HTR-8/SVneo (cell line): ENCODE measurements at places on chromosomes 5 and 9.

DNA sequence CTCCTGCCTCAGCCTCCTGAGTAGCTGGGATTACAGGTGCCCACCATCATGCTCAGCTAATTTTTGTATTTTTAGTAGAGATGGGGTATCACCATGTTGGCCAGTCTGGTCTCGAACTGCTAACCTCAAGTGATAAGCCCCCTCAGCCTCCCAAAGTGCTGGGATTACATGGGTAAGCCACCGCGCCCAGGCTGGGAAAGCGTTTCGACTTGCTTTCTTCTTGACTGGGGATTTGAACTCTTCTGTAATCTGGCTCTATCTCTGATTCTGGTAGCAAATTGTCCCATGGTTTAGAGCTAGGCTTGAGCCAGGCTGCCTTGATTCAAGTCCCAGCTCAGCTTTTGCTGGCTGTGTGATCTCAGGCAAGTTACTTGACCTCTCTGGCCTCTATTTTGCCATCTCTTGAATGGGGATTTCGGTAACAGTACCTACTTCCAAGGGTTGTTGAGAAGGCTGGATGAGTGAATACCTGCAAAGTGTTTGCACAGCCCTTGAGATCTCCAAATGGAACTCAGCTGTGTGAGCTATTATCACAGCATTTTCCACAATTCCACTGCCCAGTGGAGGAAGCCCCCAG, 20.5 kb upstream of the MVB12B start:
- no peak for DNase-seq

DNA sequence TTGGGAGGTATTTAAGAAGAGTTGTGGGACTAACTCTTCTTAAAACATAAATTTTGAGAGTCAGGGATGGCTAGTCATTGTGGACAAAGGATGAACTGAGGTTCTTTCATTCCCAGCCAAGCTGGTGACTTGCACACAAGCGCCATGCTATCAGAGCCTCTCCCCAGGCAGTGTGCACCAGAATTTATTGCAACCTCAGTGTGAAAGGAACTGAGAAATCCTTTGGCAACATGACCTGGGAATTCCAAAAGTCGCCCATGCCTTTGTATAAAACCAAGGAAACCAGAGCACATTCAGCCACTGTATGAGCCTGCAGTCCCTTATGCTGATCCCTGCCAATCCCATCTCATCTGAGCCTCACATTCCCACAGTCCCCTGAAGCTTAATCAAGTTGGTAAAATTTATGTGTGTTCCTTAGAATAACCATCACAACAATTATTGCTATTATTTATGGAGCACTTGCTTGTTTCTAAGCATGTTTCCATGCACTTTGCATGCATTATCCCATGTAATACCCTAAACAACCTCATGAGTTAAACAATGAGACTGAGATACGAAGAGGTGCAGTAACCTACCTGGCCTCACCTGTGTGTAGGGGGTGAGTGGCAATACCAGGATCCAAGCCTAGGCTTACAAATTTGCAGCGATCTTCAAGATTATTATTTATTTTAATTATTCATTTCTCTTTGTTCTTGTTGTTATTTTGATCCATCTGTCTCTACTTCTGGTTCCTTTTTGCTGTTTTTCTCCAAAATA, 116.4 kb downstream of the NTRK2 start:
- DNase-seq: no peak

GRCh38 chr5:160463740-160464465, 42.2 kb downstream of the PTTG1 start:
- peak; percentile 63 for DNase-seq

DNA sequence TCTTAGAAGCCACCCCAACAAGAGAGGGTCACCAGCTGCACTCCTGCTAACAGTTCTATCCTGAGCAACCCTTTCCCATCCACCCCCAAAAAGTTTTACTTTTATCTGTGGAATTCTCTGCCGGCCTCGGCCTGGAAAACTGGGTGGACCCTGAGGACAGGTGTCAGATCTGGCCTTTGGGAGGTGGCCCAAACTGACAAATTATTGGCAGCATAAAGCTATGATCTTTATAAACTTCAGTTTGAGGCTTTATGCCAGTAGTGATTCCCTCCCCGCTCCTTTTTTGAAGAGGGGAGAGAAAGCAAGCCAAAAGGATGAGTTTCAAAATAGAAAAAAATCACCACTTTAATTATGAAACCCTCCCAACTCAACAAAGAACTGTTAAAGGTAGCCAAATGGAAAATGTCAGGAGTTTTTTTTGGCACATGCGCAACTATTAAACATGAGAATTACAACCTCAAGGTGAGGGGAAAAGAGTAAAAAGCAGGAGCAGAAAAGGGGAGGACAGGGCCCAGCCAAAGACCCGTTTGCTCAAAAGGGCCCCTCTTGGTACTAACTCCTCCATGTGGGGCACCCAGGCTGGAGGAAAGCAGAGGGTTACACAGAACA, 49.4 kb downstream of the FBXW11 start:
- no peak for DNase-seq

DNA sequence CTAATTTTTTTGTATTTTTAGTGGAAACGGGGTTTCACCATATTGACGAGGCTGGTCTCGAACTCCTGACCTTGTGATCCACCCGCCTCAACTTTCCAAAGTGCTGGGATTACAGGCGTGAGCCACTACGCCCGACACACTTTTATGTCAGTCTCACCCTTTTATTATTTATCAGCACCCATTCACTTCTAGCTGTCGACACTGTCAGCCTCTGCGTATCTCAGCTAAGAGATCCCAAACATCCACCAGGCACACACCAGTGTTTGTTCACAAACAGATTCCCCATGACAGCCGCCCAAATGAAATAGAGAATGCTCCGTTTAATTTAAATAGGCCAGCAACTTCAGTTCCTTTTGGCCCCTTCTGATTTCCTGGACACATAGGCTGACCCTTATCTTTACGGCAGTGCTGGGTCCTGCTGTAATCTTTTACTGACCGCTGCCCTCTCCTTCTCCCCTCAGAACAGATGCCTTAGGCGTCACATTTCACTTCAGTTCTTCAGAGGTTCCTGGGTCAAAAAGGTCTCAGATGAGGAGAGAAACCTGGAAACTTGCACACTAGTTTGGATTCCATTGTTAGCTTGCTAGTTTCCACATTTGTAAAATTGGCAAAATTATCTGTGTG, 43.1 kb upstream of the CKMT2 start:
- no peak for DNase-seq

DNA sequence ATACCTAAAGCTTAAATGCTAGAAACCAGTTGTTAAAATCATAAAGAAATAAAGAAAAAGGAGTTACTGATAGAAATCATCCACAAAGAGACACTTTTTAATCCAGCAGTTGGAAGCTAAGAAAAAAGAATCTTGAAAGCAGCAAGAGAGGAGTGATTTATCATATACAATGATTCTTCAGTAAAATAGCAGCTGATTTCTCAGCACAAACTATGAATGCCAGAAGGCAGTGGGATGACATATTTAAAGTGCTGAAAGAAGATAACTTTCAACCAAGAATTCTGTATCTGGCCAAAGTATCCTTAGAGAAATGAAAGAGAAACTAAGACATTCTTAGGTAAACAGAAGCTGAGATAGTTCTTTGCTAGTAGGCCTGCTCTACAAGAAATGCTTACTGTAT, 366.0 kb downstream of the HTR1A start:
- DNase-seq: no peak

GRCh38 chr9:135914921-135915320, 7.6 kb upstream of the CAMSAP1 start:
- no peak for DNase-seq

DNA sequence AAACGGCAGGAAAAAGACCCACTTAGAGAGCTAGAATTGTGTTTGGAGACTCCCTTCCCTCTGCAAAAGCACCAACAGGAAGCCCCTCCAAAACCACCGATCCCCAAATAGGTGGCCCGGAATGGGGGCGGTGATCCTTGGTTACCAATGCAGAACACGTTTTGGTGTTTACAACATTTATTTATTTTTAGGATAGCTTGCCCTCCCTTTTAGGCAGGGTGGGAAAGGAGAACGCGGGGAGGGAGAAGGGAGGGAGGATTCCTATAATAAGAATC, 579 bp upstream of the NTRK2 start:
- DNase-seq: no peak

- DNase-seq: no peak
Observed at GRCh38 chr9:34070606-34071324, 22.1 kb upstream of the UBAP2 start.

- DNase-seq: no peak
Observed at GRCh38 chr9:4381744-4382143, 81.9 kb upstream of the GLIS3 start.

DNA sequence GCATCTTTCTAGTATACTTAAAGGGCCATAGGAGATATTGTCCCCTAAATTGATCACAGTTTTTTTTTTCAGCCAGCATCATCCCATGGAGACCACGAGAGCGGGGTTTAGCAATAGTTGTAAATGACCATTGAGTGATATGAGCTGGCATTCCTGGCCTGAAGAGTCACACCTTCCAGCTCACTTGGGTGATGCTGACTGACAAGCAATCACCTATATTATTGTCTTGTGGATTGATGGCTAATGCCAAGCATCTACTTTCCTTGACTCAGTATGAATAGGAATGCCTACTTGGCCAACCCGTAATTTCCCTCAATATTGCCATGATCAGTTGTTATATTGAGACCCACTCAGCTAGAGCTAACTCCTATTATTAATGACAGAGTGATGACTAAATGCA, 70.5 kb downstream of the ADAMTSL1 start:
- DNase-seq: no peak

- no peak for DNase-seq
Observed at GRCh38 chr9:85404911-85405565, 336.7 kb downstream of the AGTPBP1 start.

DNA sequence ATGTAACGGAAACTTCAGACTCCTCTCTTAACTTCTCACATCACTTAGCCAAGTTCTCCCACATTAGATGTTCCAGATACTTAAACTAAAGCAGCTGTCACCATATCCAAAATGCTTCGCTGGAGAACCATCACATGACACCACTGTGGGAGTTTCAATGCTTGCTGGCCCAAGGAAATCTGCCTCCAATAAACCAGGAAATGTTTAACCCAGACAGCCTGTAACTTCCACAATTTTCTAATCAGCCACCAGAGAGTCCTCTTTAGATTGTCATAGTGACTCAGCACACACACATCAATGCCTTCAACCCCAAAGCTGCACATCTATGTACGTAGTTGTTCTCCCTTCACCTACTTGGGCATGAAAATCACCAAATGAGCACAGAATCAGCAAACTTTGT, 118.7 kb downstream of the LPAR1 start:
- no peak for DNase-seq

- no peak for DNase-seq
Observed at GRCh38 chr9:104774132-104774531, 10.2 kb downstream of the NIPSNAP3B start.
